Activated CD4-positive, alpha-beta memory T cell treated with anti-CD3 and anti-CD28 coated beads for 36 hours (primary cell): ENCODE measurements at places on chromosomes 2 and 18. TPM values are rescaled to one million over a fixed set of nuclear protein-coding genes. Genes with fewer than 3 reads are reported as not detected.
A peak's percentile ranks its signal among the peaks of the same experiment; 100 is the strongest.

DNA sequence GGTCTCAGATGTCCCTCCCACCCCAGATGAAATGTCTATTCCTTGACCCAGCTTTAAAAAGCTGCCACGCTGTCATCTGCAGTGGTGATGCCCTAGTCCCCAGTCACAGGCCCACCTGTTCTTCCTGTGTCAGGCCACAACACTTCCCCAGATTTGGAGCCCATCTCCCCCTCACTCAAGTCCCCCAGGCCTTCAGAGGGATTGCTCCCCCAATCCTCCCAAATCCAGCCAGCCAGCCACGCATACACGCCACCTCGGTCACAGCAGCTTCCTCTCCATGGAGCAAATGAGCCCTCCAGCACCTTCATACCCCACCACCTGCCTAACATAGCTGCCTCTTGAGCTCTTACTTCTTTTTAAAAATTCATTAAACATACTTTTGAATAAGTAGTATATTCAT, 7.8 kb downstream of the ASTL start:
- DNase-seq: no peak

The UGT1A8 gene
- total RNA-seq: not detected

The PRKCE gene
- total RNA-seq: 13.6 TPM

GRCh38 chr18:48219037-48219809, 190.0 kb downstream of the ZBTB7C start:
- no peak for DNase-seq

- no peak for DNase-seq
Observed at GRCh38 chr2:88841224-88841929, 149.9 kb downstream of the RPIA start.

- peak; percentile 66 for DNase-seq
Observed at GRCh38 chr2:120206022-120206581, 17.1 kb downstream of the TMEM185B start.

The THSD7B gene
- total RNA-seq: not detected

The ANKRD53 gene
- not detected for total RNA-seq

DNA sequence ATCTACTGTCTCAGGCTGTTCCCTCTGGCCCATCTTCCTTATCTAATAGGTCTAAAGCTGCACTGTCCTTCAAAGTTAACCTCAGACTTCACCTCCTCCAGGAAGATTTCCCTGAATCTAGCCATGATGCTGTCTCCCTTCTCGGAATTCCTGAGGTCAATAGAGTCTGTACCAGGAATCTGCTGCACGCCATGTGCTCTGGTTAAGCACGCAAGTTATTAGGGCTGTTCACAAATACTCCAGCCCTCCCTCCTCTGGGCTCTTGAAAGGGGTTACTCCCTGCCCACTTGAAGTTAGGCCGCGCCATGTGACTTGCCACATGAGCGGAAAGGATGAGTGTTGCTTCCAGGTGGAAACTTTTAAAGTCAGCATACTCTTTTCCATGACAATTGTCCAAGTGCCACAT, 43.6 kb downstream of the MCFD2 start:
- DNase-seq: peak; percentile 14

- DNase-seq: peak; percentile 20
Observed at GRCh38 chr2:173134703-173135102, 59.1 kb downstream of the MAP3K20 start.

GRCh38 chr18:45958730-45959129, 8.4 kb downstream of the EPG5 start:
- no peak for DNase-seq

DNA sequence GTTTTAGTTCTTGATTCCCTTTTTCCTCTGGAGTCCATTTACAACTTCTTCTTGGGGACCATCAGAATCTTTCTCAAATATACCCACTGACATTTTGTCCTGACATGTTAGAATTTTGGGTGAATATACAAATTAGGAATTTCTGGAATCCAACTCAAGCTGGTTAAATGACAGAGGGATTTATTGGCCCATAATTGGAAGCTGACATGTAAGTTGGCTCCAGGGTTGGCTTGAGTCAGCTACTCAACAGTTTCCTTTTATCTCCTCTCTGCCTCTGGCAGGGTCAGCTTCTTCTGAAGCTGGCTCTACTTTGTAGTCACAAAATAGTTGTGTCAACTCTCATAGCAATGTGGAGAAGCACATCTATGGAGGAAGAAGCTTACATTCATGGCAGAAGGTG, 36.6 kb upstream of the PPP1R1C start:
- DNase-seq: no peak

DNA sequence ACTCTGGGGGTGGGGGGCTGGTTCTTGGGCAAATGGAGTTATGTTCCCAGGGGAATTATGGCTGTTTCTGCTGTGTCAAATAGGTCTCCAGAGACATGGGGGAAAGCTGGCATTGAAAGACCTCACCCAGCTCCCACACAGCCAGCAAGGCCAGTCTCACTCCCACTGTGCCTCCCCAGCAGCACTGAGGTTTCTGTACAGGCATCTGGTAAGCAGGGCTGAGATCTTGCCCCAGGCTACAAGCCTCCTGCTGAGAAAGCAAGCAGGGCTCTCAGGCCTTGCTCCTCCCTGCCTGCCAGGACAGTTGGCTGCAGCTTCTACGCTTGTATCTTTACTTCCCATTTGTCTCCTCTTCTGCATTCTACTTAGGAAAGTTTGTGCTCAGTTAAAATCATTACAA, 50.5 kb upstream of the FHOD3 start:
- no peak for DNase-seq

GRCh38 chr2:217105733-217106649, 246.1 kb upstream of the TNP1 start:
- peak; percentile 18 for DNase-seq

- DNase-seq: no peak
Observed at GRCh38 chr2:203603456-203604389, 68.6 kb upstream of the RAPH1 start.

The BMP10 gene
- not detected for total RNA-seq

GRCh38 chr2:174335988-174336500, 1.3 kb downstream of the SP9 start:
- peak; percentile 36 for DNase-seq

GRCh38 chr2:6970976-6971480, 53.8 kb downstream of the RNF144A start:
- no peak for DNase-seq

The EHD3 gene
- total RNA-seq: 1.5 TPM

DNA sequence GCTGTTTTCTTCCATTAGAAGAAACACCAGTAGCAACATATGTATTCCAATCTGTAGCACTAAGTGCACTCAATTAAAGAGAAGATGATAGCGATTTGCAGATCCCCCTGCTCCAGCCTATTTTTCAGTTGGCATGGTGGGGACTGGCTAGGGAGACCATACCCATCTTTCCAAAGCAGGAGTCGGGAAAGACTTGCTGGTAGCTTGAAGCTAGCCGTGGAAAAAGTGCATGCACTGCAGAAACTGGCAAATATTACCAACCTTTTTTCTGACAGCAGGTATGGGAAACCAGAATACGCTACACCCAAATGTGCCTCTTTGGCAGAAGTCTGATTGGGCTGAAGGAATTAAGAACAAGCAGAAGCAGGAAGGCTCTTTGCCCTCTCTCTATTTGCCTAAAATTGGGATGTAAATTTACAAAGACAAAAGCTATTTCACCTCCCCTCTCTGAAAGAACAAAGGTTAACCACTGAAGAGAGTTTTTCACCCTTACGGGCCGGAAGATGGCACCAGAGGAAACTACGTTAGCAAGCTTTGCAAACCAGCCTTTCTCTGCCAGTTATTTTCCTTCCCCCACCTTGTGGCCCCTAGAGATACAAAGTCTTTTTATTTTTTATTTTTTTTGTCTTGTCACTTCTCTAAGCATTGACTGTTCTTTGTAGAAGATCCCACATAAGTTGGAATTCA, 273.1 kb downstream of the DLGAP1 start:
- DNase-seq: no peak

- DNase-seq: no peak
Observed at GRCh38 chr2:118264232-118264990, 176.1 kb downstream of the INSIG2 start.

DNA sequence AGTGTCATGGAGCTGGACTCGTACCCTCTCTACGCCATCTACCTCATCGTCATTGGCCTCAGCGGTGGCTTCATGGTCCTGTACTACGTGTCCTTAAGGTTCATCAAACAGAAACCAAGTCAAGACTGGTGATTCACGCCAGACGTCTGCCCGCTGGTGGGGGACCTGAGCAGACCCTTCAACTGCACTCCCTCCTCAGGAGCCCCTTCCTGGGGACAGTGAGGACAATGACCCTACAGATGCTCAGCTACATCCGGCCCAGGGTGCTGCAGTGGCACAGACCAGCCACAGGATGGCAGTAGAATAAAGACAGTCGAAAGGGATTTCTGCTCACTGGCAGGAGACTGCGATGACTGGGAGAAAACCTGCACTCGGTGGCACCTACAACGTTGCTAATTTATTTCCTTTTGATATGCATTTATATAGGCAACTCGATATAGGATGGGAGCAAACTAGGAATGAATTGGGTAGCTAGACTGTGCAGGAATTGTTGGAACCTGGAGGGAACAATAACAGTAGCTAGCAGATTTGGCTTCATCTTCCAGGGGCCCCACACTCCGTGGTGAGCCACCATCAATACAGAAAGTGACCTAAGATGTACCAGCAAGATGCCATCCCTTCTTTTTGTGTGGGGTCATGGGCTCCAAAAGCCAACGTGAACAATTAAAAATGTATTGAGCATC, 39.2 kb downstream of the ABCG8 start:
- peak; percentile 83 for DNase-seq
